ENCODE measurements at places on chromosomes 7 and 10.

GRCh38 chr7:12440229-12440628 is 36.6 kb upstream of the VWDE start:
- DNase-seq: no peak

DNA sequence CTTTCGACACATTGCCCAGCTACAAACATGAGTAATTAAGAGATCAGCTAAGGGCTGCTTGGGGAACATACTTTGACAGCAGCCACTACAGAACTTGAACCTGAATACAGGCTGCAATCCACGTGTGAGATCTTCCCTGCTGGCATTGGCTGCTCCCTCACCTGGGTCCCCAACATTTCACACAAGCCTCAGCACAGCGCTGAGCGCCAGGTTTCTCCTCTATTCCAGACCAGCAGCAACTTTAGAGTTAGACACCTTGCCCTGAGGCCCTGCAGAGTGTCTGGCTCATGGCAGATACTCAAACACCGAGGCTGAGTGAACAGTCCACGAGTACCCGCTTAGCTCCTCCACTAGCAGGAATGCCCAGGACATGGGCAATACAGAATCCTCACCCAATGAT is 1.3 kb upstream of the WIPF3 start:
- DNase-seq: no peak

DNA sequence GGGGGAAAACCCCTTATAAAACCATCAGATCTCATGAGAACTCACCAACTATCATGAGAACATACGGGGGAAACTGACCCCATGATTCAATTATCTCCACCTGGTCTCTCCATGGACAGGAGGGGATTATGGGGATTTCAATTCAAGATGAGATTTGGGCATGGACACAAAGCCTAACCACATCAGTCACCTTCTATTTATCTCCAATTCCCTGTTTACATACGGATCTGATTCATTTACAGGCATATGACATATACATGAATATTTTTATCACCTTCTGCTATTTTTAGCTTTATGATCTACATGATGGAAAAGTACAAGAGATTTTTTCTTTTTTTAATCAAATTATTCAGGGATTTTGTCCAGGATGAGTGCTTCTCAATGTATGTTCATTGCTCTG is 944.5 kb downstream of the REEP3 start:
- DNase-seq: no peak

- peak; percentile 56 for DNase-seq
Measured at GRCh38 chr10:15245530-15245929, 77.0 kb upstream of the NMT2 start.

DNA sequence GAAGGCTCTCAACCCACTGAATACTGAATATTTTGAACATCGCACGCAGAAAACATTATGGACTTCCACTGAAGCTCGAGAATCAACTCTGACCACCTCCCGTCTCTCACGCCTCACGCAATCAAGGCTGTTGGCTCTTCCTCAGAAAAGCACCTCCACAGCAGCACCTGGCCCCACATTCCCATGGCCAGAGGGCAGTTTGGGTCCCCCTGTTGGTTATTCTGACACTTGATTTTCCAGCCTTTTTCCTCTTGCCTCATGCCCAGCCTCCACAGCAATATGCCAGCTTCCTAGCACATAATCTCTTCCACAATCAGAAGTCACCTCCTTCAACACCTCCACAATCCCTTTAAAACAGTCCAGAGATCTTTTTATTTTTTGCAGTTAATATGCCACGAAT is 55.9 kb downstream of the SVOPL start:
- no peak for DNase-seq

GRCh38 chr10:17001961-17002749 is 127.5 kb downstream of the CUBN start:
- no peak for DNase-seq

All from DND-41 (cell line).